ENCODE measurements at places on chromosomes 13 and 19.
A peak's percentile ranks its signal among the peaks of the same experiment; 100 is the strongest.

- no peak for DNase-seq
These were observed 1.5 kb upstream of the KLK11 start for GRCh38 chr19:51027873-51028272.

DNA sequence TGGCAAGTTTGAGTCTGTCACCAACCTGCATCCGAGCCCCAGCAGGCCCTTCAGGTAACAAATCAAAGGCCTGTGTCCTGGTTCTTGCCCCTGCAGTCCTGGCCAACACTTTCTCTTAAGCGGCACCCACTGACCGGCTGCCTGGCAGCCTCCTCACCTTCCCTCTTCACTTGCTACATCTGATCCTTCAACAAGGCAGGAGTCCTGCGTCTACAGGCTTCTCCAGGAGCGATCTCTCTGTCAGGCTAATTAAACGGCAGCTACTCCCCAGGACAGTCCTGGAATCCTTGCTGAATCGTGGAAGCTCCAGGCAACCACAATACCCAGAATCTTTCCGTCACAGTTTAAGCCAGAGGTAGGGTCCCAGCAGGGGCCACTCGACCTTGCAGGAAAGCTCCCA is 41.1 kb upstream of the GAS6 start:
- DNase-seq, result no peak

DNA sequence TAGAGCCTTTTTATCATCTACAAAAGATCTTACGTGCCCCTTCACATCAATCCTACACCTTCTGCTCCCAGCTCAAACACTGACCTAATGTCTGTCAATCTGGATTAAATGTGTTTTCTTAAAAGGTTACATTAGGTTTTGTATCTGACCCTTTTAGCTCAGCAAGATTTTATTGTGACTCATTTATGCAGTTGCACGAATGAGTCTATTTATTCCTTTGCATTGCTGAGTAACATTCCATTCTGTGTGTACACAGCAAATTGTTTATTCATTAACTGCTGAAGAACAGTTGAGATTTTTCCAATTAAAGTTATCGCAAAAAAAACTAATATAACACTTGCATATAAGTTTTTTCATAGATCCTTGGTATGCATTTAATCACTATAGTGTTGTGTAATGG is 253.9 kb upstream of the GPC6 start:
- DNase-seq, result no peak

GRCh38 chr13:75558145-75558840 is 8.7 kb downstream of the UCHL3 start:
- DNase-seq, result no peak

DNA sequence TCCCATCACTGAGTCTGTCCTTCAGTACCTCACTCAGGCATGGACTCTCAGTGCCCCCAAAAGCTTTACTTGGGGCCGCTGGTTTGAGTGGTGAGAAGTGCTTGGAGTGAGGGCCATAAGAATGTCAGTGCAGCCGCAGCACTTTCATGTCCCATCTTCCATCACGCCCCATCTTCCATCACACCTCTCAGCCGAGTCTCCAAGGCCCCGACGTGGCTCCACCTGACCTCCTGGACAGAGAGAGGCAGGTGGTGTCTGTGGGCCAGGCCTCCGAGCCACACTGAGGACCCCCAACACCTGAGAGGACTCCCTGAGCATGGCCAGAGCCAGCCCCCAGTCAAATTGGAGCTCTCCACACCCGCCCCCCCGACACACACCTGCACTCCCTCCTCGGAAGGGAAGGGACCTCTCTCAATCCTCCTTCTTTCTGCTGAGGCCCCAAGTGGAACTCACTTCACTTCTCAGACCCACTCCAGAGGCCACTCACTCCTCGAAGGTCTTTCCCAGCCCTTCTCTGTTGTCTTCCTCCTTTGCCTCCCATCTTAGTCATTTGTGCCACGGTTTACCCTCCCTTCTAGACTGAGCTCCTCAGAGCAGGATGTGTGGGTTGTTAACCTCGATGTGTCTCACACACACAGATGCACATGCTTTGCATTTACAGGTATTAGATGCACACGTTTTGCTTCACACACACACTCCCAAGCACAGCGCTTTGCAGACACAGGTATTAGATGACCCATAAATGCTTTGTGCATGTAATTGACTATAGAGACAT is 65.7 kb upstream of the ATP12A start:
- DNase-seq, result no peak

GRCh38 chr19:34828156-34828555 is 55.1 kb upstream of the ZNF599 start:
- no peak for DNase-seq

- no peak for DNase-seq
These were observed 618 bp downstream of the HAUS8 start for GRCh38 chr19:17074634-17075034.

- no peak for DNase-seq
These were observed 248.5 kb downstream of the SLITRK1 start for GRCh38 chr13:83633746-83634145.

- DNase-seq, result peak; percentile 45
These were observed 598 bp upstream of the LPAR2 start for GRCh38 chr19:19628501-19629134.

- DNase-seq, result no peak
These were observed 162.9 kb upstream of the NBEA start for GRCh38 chr13:34779171-34779570.

GRCh38 chr13:94993616-94994015 is 281.3 kb upstream of the SOX21 start:
- peak; percentile 32 for DNase-seq

DNA sequence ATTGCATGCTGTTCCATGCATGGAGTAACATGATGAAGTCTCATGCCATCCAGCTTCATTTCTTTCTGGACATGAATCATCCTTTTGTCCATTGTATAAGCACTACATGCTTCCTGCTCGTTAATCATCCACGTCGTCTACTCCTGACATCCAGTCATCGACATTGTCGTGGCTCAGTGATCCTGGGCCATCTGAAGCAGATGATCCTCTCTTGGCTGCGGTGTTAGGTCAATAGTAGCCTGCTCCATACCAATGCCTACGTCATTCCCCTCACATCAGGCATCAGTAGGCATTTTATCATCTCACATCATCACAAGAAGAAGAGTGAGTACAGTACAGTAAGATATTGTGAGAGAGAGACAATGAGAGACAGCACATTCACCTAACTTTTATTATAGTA is 7.9 kb upstream of the MYO16 start:
- DNase-seq, result no peak

GRCh38 chr19:1935484-1936208 is 5.3 kb upstream of the CSNK1G2 start:
- no peak for DNase-seq

DNA sequence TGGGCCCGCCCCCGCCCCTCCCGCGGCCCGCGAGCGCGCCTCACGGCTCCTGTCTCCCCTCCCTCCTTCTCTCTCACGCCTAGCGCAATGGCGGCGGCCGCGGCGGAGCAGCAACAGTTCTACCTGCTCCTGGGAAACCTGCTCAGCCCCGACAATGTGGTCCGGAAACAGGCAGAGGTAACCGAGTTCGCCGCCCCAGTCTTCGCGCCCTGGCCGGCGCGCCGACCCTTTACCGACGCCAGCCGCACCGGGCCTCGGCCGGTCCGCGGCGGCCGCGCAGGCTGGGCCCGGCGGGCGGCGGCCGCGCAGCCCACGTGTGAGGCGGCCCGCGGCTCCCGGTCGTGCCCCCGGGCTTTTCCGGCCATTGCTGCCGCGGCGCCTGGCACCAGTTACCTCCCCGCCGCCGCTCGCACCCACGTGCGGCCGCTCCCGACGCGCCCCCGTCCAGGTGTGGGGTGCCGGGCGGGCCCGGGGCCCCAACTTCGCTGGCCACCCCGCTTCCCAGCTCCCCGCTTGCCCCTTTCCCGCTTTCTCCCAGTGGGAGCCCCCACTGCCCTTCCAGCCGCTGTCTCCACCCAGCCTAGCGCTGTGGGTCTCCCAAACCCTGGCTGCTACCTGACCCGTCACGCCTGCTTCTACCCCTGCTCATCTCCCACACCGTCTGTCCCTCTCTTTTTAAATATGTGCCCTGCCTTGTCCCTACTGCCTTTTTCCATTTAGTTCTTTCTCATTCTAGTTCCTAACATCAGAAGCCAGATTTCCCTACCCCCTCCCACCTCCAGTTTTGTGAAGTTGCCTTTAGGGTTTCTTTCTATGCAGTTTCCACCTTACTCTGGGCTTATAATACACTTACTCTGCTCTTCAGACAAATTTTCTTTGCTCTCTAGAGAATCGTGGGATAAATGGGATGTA is 23.4 kb downstream of the IPO5 start:
- DNase-seq, result no peak

GRCh38 chr13:108155185-108156106 is 59.9 kb downstream of the LIG4 start:
- DNase-seq, result peak; percentile 28

- no peak for DNase-seq
These were observed 254.9 kb upstream of the PCDH20 start for GRCh38 chr13:61670384-61671161.

- DNase-seq, result no peak
These were observed 38.9 kb downstream of the TSC22D1 start for GRCh38 chr13:44537248-44537647.

- peak; percentile 79 for DNase-seq
These were observed 2.4 kb downstream of the TIMM13 start for GRCh38 chr19:2424686-2425621.

- DNase-seq, result no peak
These were observed 11.8 kb downstream of the PALM start for GRCh38 chr19:720345-721160.

DNA sequence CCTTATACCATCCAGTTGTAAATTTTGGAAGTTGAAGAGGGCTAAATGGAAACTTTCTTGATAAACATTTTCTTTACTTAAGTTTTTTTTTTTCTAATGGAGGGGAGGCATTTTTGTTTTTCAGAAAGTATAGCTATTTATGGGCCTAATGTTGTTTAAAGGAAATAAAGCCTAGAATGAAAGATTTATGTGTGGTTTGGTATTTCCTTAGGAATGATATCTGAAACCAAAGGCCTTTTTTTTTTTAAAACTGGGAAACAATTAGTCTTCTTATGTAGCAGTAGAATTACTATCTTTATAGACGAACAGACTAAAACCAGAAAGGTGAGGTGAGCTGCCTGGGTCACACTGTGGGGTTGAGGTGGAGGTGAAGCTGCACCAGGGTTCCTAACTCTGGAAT is 80.1 kb downstream of the ESD start:
- peak; percentile 28 for DNase-seq

DNA sequence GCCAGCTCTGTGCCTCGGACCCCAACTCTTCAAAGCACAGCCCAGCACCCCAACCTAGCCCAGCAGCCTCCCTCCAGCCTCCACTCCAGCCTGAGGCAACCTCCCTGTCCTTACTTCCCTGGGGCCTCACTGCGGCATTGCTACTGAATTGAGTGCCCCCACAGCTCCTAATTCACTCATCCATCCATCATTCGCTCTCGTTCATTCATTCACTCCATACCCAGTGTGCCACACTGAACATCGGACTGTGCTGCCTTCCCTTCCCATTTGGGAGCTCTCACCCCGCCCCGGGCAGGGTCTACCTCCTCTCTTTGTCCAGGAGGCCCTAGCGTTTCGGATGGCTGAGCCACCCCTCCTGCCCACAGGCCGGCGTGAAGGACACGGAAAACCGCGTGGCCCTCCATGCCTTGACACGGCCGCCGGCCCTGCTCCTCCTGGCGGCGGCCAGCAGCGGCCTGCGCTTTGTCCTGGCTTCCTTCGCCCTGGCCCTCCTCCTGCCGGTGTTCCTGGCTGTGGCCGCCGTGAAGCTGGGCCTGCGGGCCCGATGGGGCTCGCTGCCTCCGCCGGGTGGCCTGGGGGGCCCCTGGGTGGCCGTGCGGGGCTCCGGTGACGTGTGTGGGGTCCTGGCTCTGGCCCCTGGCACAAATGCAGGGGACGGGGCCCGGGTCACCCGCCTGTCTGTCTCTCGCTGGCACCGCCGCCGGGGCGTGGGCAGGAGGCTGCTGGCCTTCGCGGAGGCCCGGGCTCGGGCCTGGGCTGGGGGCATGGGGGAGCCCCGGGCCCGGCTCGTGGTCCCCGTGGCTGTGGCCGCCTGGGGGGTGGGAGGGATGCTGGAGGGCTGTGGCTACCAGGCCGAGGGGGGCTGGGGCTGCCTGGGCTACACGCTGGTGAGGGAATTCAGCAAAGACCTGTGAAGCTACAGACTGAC is 1.3 kb downstream of the NAT14 start:
- no peak for DNase-seq

DNA sequence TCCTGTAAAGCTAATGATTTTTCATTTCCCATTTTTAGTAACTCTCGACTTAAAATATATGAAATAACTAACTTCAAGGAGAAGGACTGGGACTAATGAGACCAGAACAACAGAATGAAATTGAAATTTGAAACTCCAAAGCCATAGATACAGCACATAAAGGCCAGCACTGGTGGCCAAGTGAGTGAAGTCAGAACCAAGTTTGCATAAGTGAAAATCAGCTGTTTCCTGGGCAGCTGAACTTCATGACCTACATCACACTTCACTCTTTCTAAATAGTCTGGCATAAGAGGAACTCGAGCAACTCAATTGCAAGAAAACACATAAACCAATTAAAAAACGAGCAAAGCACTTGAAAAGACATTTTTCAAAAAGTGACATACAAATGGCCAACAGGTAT is 84.5 kb downstream of the DCLK1 start:
- no peak for DNase-seq

DNA sequence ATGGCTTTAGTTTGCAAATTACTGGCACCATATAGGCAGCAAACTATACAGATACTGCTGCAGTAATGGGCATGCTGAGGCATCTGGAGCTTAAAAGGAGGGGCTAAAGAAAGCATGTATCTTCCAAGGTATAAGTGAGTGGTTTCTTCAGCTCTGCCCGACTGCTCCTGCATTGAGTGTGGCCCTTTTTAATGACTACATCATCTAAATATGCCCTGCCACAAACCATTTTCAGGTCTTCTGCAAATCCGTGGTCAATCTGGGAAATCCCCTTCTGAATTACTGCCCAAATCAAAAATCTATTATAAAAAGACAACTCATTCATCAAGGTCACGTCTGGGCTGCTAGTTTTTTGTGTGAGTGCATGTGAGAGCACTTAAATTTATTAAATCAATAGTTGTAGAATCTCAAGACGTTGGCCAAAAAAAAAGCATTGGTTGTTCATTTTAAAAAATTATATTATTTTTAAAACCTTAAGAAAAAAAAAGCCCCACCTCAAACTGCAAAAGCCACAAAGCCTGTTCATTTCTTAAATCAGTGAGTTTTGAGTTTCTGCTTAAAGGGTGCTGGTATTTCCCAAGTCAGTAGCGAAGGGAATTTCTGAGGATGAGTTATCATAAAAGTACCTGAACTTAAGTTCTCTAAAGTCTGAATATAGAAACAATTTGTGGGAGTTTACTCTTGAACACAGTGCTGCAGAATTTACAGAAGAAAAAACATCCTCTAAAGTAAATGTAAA is 16.3 kb downstream of the LCP1 start:
- peak; percentile 63 for DNase-seq

DNA sequence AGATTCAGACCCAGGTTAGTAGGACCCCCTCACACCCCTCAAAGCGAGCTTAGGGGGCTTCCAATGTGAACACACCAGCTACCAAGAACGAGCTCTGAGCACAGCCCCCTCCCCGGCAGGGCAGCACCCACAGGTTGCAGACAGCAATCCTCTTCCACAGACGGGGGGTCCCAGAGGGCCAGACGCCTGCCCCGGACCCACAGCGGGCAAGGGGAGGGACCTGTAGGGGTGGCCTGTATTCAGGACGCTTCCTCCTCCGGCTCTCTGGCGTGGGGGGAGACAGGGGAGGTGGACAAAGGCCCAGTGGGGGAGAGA is 4.8 kb downstream of the TTYH1 start:
- no peak for DNase-seq

Measured in fibroblast of upper back skin (primary cell).